GM10248 (cell line): ENCODE measurements at places on chromosomes 1 and 21.

GRCh38 chr1:164559342-164560051 lies 513 bp downstream of the PBX1 start:
- DNase-seq, result no peak

DNA sequence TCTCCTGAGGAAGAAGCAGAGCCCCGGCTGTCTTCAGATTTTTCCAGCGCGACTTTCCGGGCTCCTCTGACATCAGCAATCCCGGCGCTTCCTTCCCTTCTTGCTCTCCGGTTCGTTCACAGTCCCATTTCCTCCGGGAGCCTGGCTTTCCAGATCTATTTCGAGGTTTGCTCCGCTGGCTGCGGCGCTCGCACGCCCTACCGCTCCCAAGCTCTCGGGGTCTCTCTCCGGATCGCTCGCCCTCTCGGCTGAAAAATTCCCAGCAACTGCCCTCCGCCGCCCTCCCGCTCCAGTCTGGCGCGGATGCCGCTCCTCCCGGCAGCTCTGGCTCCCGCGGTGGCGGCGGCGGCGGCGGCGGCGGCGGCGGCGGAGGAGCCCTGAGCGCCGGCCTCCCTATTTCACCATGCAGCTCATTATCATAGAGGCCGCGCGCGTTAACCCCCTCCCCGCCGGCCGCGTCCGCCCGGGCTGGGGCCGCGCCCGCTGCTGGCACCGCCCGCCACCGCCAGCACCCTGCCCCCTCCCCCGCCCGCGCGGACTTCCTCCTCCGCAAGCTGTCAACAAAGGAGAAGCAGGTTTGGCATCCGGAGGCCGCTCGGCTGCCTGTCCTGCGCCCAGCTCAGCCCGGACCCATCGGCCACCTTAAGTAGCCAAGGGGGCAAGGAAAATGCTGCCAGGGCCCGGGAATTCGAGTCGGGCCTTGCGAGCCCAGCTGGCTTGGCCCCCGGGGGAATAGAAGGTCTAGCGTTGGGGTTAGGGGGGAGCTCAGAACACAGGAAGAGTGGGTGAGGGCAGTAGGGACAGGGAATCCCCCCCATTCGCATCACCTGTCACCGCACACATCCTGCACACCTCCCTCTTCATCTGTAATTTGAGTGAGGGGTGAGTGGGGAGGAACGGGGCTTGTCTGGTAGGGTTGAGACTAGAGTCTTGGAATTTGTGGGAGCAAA lies at the start of gene PLXNA2:
Gene PLXNA2 (minus strand): TSS at position 418 of the 950 bp plus-strand sequence. CDS start 26,462 bp downstream, outside the sequence.
- DNase-seq, result peak; percentile 57

GRCh38 chr1:24586970-24587820 lies 31.3 kb downstream of the NCMAP start:
- DNase-seq, result peak; percentile 79

GRCh38 chr1:217331698-217332097 lies 299.2 kb downstream of the GPATCH2 start:
- DNase-seq, result no peak

- no peak for DNase-seq
Observed at GRCh38 chr1:230549625-230550024, 92.7 kb upstream of the COG2 start.

- DNase-seq, result no peak
Observed at GRCh38 chr1:113141650-113142473, 68.9 kb downstream of the LRIG2 start.
